Activated naive CD4-positive, alpha-beta T cell treated with anti-CD3 and anti-CD28 coated beads, Interleukin-2, amount 10 ng/mL, durations not matched to agents 7 days and 5 days (primary cell): ENCODE measurements at places on chromosomes 16 and 17.
A peak's percentile ranks its signal among the peaks of the same experiment; 100 is the strongest.

DNA sequence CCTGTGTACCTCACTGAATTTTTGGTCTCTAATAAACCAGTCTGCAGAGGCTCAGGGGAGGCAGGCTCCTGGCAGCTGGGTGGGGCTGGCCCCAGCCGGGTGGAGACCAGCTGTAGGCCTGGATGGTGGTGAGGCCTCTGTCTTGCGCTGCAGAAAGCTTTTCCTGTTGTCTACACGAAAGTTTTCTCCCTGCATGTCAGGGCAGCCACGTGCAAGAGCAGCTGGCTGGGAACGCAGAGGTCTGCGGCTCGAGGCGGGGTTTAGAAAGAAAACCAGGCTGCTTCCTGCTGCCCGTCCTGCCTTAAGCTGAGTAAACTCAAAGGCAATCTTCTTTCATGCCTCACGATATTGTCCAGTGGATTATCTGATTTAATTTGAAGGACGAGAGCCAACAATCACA is 2.4 kb downstream of the SERPINF1 start:
- peaks cover 14% of the 10 kb centered on the region for H3K27me3 ChIP-seq
- H3K4me1 ChIP-seq, result peaks cover 41% of the 10 kb centered on the region
- H3K27ac ChIP-seq, result peak overlapping the region; percentile 95
- H3K36me3 ChIP-seq, result peaks cover 3% of the 10 kb centered on the region

DNA sequence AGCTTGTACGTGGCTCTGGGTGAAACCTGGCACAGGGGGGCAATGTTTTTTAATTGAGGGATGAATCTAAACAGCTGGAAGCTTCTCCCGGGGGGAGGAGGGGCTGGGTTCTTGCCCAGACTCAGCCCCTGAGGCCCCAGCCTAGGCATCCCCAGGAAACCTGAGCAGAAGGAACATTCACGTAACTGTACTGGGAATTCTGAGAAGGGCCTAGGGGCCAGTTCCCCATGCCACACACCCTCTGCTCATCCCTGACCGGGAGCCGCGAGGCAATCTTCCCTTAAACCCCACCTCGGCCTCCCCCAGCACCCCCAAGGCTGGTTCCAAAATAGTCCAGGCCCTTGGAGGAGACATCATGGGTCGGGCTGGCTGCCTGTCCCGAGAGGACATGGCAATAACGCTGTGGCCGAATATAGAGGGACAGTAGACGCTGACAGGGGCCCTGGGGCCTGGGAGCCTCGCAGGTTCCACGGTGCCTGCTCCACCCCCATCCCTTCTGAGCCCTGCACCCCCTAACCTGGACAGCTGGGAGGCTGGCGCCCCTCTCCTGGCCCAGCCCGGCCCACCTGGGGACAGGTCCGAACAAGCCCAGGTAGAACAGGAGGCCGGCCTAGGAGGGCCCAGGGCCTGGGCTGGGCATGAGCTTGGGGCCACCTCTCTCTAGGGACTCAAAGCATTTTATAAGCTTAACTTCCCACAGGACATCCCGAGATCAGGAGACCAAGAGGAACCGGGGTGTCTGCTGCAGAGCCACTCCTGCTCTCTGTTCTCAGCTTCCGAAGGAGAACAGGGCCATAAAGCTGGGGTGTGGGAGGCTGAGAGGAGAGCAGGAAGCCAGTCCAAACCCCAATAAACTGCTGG is 83.2 kb upstream of the TOB1 start:
- no peak for DNase-seq
- H3K27ac ChIP-seq, result peak overlapping the region; percentile 45
- H3K4me3 ChIP-seq, result no peak overlapping the region
- peaks cover 17% of the 10 kb centered on the region for H3K27me3 ChIP-seq

DNA sequence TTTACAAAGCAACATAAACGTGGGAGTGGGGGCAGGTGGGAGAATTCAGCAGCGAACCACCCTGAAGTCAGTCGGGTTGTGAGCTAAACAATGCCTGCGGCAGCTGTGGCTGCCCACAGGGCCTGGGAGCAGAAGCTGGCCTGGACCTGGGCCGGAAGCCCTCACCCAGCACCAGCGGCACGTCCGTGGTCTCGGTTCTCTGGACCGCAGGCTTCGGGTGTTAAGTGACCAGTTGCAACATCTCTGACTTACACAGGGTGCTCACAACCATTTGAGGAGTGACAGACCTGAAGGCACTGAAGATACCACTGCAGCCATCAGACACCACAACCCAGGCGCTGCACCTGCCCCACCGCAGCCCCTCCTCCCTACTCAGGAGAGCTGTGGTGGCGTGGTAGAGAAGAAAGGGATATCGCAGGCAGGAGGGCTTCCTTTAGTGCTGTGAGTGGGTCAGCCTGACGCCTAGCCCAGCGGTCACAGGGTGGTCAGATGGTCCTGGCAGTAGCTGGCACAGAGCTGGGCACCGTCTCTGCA is 33.8 kb downstream of the CBFA2T3 start:
- no peaks in the 10 kb centered on the region for H3K36me3 ChIP-seq
- peaks cover 63% of the 10 kb centered on the region for H3K27me3 ChIP-seq
- H3K27ac ChIP-seq, result no peak overlapping the region
- DNase-seq, result no peak
- peaks cover 13% of the 10 kb centered on the region for H3K4me1 ChIP-seq

DNA sequence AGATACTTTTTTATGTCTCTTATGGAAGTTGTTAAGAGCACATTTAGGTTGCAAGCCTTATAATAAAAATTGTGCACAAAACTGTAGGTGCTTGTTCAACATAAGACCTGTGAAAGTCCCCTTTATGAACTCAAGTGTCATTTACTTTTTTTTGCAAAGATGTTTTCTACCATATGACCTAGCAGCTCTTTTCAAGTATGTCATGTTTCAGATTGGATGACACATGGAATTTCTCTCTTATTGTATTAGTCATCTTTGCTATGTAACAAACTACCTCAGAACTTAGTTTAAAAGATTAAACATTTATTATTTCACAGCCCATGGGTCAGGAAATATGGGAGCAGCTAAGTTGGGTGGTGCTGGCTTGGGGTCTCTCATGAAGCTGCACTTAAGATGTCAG is 57.9 kb downstream of the PHKB start:
- H3K27ac ChIP-seq, result no peak overlapping the region
- no peaks in the 10 kb centered on the region for H3K27me3 ChIP-seq
- no peak for DNase-seq
- H3K4me3 ChIP-seq, result no peak overlapping the region

- no peaks in the 10 kb centered on the region for H3K4me1 ChIP-seq
- DNase-seq, result no peak
- H3K36me3 ChIP-seq, result no peaks in the 10 kb centered on the region
- H3K27me3 ChIP-seq, result no peaks in the 10 kb centered on the region
- no peak overlapping the region for H3K27ac ChIP-seq
Measured at GRCh38 chr17:17556671-17557070, 34.8 kb downstream of the PEMT start.

GRCh38 chr17:54085020-54085419 is 262.3 kb downstream of the KIF2B start:
- no peak overlapping the region for H3K27ac ChIP-seq
- H3K4me1 ChIP-seq, result no peaks in the 10 kb centered on the region
- no peaks in the 10 kb centered on the region for H3K36me3 ChIP-seq
- DNase-seq, result no peak

- peaks cover 65% of the 10 kb centered on the region for H3K36me3 ChIP-seq
- no peaks in the 10 kb centered on the region for H3K4me1 ChIP-seq
- H3K27me3 ChIP-seq, result no peaks in the 10 kb centered on the region
- no peak for DNase-seq
- no peak overlapping the region for H3K27ac ChIP-seq
- H3K4me3 ChIP-seq, result no peak overlapping the region
Measured at GRCh38 chr16:58577141-58577540, 52.5 kb downstream of the CNOT1 start.
